ENCODE measurements at places on chromosomes 7 and 10.

DNA sequence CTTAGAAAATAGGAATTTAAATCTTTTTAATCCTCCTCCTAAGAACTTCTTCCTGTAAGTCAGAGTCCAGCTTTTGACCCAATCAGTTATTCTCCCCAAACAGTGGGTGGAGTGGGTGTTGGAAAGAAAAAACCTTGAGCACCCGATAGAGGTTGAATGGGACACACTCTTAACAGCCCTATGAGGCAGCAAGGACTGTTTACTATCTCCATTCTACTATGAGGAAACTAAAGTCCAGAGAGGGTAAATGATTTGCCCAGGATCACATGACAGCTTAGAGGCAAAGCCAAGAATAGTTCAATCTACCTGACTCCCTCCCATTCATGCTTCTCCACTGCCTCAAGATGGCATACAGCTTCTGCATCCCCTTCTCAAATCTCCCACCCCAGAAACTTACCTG, 57.6 kb upstream of the SLC35B4 start:
- no peak for DNase-seq

DNA sequence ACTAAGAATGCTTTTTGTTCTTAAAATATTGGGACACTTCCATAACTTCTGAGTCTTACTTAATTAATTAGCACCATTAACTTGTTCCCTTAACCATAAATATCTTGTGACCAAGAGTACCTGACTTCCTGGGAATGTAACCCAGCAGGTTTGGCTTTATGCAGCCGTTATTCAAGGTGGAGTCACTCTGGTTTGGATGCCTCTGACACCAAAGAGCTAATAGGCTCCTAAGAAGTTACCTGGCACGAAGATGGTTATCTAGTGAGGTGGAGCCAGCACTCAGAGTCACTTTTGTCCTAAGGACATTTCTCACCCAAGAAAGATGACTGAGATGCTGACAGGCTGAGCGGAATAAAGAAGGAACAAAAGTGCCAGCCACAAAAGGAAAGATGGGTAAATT, 172.3 kb downstream of the C1GALT1 start:
- no peak for DNase-seq

GRCh38 chr7:150323682-150324372, 482 bp upstream of the ACTR3C start:
- no peak for DNase-seq

- no peak for DNase-seq
Measured at GRCh38 chr10:33155720-33156638, 178.5 kb downstream of the NRP1 start.

DNA sequence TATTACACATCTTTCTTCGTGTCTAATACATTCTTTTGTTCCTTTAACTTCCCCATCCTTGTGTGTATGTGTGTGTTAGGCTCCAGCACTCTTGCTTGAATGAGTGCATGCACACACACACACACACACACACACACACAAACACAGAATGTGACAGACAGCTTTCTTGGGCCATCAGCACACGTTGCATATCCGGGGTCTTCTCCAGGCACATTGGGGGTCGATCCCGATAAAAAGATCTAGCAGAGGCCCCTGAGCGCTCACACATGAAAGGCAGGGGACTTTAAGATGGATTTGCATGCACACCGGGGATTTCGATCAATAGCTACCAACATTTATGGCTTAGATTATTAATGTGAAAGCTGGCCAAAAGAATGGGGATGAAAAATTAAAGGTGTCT, 4.5 kb downstream of the SKIDA1 start:
- no peak for DNase-seq

DNA sequence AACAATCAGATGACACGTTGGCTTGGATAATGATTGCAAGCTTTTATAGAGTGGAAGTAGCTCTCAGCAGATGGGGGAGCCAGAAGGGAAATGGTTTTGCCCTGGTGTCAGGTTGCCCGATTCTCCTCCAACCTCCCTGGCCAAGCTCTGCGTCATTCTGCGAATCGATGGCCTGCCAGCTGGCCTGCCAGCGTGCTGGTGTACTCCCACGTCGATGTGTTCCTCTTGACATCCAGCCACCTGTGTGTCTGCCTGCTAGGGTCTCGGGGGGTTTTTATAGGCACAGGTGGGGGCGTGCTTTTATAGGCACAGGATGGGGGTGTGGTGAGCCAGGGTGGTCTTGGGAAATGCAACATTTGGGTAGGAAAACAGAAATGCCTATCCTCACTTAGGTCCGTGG, 4.6 kb downstream of the NET1 start:
- no peak for DNase-seq

GRCh38 chr7:120564145-120564544, 291.2 kb downstream of the KCND2 start:
- DNase-seq: no peak

DNA sequence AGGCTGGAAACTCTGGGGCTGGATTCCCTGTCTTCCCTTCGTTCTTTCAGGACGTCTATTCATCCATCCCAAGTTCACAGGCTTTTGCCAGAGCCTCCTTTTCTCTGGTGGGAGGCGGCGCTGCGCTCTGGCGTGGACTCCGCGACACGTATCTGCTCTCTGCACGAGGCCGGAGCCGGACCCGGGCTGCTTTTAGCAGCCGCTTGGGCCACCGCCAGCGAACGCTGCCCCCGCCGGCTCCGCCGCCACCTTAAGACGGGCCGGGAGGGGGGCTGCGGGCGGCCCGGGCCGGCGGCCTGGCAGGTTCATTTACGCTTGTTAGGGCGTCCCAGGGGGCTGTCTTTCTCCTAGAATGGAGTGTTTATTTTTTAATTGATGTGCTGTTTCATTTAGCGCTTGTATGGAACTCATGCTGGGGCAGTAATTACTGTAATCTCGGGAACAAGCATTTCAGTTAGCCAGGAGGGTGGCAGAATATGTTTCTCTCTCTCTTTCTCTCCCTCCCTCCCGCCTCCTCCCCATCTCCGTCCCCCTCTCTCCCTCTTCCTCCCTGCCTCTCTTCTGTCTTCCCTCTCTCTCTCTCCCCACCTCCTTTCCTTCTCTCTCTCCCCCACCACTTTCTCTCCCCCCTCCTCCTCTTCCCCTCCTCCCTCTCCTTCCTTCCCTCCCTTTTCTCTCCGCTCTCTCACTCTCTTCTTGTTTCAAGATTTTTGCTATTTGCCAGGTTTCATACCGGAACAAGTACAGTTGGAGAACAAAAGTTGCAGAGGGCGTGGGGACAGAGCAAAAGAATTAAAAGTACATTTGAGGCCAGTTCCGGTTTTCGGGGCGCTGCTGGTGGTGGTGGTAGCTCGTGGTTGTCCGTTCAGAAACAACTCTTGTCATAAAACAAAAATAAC, 1.3 kb upstream of the FZD8 start:
- DNase-seq: no peak

- DNase-seq: no peak
Measured at GRCh38 chr7:33262476-33262875, 133.1 kb downstream of the BBS9 start.

DNA sequence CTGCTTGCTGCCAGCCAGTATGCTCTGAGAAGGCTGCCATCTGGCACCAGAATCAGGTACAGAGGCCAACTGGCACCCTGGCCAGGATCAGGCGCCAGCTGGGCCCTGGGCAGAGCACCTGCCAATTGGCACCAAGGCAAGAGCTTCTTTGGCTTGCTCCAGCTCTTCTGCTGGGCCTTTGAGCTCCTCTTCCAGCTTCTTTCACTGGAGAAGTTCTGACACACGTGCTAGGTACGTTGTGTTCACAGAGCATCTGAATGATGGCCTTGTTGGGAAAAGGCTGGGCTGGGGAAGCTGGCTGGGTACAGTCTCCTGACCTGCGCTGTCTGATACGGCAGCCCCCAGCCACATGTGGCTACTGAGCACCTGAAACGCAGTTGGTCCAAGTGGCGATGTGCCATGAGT, 31.7 kb upstream of the OPALIN start:
- DNase-seq: no peak

GRCh38 chr7:108802650-108803049, 233.0 kb downstream of the DNAJB9 start:
- no peak for DNase-seq

DNA sequence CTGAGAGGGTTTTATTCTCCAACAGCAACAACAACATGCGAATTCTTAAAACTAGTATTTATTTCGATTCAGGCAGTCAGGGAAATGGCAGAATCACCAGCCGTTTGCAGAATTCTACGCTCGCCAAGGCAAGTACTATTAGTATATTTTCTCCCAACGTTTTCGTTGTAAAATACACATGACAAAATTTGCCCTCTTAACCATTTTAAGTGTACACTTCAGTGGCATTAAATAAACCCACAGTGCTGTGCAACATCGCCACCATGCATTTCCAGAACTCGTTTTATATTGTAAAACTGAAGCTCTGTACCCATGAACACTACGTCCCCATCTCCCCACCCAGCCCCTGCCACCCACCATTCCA, 10.8 kb downstream of the EN2 start:
- DNase-seq: no peak

DNA sequence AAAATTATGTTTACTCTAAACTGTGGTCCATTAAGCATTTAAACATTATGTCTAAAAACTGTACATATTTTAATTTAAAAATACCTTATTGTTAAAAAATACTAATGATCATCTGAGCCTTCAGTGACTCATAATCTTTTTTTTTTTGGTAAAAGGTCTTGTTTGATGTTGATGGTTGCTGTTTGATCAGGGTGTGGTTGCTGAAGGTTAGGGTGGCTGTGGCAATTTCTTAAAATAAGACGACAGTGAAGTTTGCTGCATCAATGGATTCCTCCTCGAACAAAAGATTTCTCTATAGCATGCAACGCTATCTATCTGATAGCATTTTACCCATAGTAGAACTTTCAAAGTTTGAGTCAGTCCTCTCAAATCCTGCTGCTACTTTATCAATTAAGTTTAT, 180.0 kb upstream of the AHR start:
- DNase-seq: no peak

GRCh38 chr10:128339753-128340152, 213.5 kb upstream of the MKI67 start:
- no peak for DNase-seq

DNA sequence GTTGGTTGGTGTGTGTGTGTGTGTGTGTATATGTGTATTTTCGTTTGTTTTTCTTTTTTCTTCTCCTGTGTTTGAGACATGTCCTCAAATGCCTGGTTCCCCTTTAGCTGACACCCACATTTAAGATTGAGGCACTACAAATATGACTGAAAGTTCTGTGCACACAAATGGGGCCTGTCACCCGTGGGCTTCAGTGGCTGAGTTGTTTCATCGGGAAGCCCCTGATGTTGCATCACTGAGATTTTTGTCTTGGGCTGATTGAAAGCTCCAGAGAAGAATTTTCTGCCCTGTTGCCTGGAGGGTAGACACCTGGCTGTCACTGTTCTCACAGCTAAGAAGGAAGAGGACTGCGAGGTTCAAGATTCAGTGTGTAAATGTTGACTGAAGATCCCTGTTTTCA, 283.8 kb upstream of the C7orf33 start:
- no peak for DNase-seq

DNA sequence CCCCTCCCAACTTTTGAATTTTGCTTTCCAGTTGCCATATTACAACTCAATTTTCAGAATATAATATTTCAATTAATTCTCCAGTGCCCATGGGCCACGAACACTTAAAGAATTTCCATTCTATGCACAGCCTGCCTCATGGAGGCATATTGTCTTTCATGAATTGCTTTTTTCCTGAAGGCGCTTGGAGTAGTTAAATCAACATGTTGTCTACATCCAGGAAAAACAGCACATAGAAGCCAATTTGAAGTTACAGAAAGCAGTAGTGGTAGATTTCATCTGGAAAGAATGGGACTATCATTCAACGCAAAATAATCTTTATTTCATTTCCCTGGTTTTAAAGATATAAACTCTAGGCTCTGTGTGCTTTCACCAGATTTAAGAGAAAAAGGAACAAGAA, 106.0 kb downstream of the NRP1 start:
- DNase-seq: no peak

DNA sequence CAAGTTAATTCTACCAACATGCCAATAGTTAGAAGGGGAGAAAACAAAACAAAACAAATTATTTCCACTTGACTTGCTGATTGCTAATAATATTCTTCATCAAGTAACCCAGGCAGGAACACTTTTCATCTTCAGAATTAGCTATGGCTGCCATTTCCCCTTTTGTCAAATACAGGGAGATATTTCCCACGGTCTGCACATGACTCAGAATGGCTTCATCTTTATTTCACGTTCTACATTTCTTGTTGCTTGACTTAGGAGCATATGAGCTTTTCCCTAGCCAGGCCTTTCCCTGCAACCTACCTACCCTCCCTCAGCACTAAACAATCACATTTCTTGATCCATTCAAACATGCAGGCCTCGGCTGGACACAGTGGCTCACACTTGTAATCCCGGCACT, 6.5 kb downstream of the CPVL start:
- no peak for DNase-seq

DNA sequence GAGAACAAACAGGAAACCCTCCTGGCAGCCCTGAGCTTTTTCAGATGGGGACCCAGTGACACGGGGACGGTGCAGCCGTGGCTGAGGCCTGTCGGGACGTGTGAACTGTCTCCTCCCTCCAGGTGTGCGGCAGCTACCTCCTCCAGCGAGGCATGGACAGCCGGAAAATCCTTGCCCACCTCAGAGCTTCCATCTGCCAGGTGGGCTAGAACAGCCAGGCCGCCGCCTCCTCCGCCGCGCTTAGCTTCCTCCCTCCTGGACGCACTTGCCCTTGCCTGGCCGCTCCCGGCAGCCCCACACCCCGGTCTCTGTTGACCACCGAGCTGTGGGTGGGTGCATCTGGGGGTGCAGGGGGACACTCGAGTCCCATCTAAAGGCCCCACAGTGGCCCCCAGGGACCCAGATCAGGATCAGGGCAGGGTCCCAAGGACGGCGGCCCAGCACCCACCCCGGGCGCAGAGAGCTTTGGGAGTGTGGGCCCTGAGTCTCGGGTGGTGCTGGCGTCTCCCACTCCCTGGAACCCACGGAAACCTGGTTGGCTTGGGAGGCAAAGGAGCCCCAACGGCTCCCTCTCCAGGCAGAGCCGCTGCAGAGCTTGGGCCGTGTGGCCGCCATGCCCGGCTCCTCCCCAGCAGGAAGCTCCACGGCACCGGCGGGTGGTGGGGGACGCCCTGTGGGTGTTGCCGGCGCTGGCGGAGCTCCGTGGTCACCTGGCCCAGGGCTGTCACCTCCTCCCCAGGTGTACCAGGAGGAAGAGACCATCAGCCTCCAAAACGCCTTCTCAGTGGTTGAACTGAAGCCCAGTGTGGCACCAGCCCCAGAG, 32.9 kb upstream of the UTF1 start:
- no peak for DNase-seq

- DNase-seq: no peak
Measured at GRCh38 chr10:112382515-112383235, 8.8 kb downstream of the ACSL5 start.

- DNase-seq: no peak
Measured at GRCh38 chr7:32871624-32872371, 19.8 kb downstream of the KBTBD2 start.

- no peak for DNase-seq
Measured at GRCh38 chr7:140390466-140391190, 7.7 kb downstream of the SLC37A3 start.
